ENCODE measurements at places on chromosomes 6 and 20. TPM values are rescaled to one million over a fixed set of nuclear protein-coding genes. Genes with fewer than 3 reads are reported as not detected.

RGS17 gene
- total RNA-seq: 0.11 TPM

- no peaks in the 10 kb centered on the region for H3K36me3 ChIP-seq
- H3K27me3 ChIP-seq: no peaks in the 10 kb centered on the region
- peaks cover 20% of the 10 kb centered on the region for H3K4me1 ChIP-seq
- H3K27ac ChIP-seq: peak overlapping the region; percentile 52
Observed at GRCh38 chr6:31158863-31159855, 770 bp downstream of the TCF19 start.

GRCh38 chr6:149840345-149841075 lies 23.6 kb downstream of the LRP11 start:
- no peak overlapping the region for H3K4me3 ChIP-seq
- H3K27me3 ChIP-seq: no peaks in the 10 kb centered on the region

DNA sequence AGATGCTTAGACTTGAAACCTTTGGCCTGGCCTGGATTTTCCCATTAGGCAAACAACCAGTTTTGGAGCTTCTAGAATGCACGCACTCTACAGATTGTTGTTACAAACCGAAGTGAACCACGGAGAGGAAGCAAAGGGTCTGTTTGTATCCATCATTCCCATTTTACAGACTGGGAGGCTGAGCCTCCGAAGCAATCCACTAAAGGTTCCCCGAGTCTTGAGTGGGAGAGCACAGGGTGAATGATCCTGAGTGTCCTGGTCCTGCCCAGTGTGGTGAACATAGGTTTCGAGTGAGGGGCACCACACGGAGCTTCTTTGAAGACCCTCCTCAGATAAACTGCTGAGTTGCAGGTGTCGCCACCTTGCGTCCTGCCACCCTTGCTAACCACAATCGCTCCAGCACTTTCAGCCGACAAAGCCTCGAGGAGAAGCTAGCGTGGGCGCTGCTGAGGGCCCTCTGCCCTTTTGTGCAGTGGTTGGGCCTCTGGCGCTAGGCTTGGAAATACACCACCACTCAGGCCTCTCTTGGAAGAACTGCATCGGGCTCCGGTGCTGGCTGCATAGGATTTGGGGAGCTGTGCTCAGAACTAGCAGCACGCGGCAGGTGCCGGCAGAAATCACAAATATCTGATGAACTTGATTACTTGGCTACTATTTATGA lies 1.4 kb upstream of the PRDM13 start:
- peaks cover 30% of the 10 kb centered on the region for H3K4me1 ChIP-seq
- H3K27ac ChIP-seq: no peak overlapping the region
- DNase-seq: no peak

GRCh38 chr20:50427719-50428083 lies 82.5 kb upstream of the PTPN1 start:
- no peaks in the 10 kb centered on the region for H3K36me3 ChIP-seq
- H3K4me1 ChIP-seq: peaks cover 39% of the 10 kb centered on the region
- DNase-seq: peak; percentile 96
- H3K27ac ChIP-seq: peak overlapping the region; percentile 89

- no peaks in the 10 kb centered on the region for H3K27me3 ChIP-seq
- no peaks in the 10 kb centered on the region for H3K4me1 ChIP-seq
- H3K36me3 ChIP-seq: no peaks in the 10 kb centered on the region
- no peak overlapping the region for H3K27ac ChIP-seq
- H3K4me3 ChIP-seq: no peak overlapping the region
Observed at GRCh38 chr20:59817406-59817805, 116.0 kb downstream of the SYCP2 start.

DNA sequence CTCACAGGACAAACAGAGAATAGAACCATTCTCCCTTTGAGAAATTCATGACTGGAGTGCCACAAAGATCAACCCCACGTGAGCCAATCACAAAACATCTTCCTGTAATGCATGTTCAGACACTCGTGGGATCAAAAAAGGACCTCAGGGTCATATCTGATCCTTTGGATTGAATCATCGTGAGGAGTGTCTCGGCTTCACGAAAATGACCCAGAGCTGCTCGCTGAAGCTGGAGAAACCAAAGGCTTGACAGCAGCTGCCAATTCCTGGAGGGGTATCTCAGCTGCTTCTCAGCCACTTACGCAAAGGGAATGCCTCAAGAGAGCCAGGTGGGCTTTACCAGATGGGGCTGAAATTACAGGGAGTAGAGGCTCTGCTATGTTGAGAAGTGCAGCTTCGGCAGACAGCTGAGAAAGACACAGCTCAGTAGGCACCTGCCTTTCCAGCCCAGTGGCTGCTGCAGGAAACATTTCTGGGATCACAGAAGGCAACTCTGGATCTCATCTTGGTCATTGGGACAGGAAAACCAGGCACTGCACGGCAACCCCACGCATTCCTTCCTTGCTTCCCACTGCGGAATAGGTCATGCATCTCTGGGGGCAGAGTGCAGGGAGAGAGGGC lies 813.1 kb downstream of the KIF16B start:
- no peak overlapping the region for H3K27ac ChIP-seq
- no peaks in the 10 kb centered on the region for H3K27me3 ChIP-seq
- no peaks in the 10 kb centered on the region for H3K36me3 ChIP-seq

DNA sequence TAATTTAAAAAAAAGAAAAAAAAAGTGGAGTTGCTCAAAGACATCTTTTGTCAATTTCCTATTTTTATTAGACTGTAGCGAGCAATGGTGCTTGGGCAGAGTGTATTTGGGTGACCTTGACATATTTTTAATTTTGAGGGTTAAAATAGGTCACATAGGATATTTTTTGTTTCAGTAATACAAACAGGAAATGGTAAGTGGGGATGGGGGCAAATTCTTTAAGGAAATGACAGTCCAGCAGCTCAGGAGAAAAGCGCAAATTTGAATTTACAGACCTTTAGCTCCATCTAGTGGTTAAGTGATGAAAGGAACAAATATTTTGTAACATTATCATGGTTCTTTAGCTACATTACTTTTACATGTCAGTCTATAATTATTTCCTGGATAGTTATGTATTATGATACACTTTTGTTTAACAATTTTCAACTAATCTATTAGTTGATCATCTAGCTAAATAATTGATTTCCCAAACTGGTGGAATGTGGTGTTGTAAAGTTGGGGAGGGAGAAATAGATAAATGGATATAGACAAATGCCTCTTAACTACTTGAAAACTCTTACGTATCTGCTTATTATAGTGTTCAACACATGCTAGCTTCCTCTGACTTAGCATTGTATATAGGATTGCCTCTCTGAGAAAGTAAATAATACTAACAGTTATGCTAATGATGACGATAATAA lies 10.0 kb downstream of the CITED2 start:
- DNase-seq: no peak
- H3K27ac ChIP-seq: peak overlapping the region; percentile 30
- no peaks in the 10 kb centered on the region for H3K27me3 ChIP-seq
- H3K4me1 ChIP-seq: peaks cover 9% of the 10 kb centered on the region

DNA sequence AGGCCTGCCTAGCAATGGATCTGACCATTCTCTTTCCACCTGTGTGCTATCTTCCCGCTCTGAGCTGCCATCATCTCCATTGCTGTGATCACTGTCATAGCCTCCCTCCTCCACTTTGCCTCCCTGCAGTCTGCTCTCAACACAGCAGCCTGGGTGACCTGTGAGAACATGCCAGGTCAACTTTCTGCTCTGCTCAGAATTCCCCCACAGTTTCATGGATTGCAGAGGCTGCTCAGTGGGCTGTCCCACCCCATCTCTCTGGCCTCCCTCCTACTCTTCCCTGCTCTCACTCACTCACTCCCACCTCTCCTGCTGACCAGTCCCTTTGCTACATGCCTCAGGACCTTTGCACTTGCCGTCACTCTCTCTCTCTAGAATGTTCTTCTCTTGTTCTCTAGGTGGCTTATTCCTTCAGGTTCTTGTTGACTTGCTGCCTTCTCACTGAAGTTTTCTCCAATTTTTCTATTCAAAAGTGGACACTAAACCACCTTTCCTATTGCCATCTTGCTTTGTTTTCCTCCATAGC lies 159.9 kb downstream of the CD83 start:
- H3K36me3 ChIP-seq: no peaks in the 10 kb centered on the region
- H3K4me3 ChIP-seq: no peak overlapping the region
- H3K27me3 ChIP-seq: no peaks in the 10 kb centered on the region
- H3K27ac ChIP-seq: no peak overlapping the region

All from gastrocnemius medialis (tissue), 4 donors.